Esophagus muscularis mucosa (tissue), 4 donors: ENCODE measurements at places on chromosomes 2 and 18. TPM values are rescaled to one million over a fixed set of nuclear protein-coding genes. Genes with fewer than 3 reads are reported as not detected.
A peak's percentile ranks its signal among the peaks of the same experiment; 100 is the strongest.

DNA sequence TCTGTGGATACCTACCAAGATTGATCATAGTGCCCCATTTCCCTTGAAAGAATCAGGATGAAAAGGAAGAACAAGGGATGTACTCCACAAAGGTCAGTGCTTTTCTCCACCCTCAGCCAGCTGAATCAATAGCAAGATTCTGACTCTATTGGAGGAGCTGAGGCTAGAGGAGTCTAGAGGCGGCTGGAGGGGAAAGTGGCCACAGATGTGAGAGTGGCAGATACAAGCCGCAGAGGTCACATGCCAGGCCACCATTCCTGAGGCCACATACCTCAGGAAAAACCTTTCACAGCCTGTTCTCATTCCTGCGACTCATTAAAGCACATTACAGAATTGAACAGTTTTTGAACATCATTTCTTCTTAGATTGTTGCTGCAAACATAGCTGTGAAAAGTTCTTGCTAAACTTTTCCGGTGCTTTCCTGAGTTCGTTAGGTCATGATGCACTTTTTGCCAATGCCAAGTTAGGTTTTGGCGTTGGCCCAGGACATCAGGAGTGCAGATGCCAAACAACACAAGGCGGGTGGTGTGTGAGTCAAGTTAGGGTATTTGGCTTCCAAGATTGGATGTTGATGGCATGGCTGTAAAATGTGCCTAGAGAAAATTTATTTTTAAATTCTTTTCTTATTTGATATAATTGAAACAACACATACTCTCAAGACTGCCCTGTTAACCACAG lies 160.7 kb upstream of the SP5 start:
- peak overlapping the region; percentile 43 for H3K27ac ChIP-seq
- H3K27me3 ChIP-seq, result no peaks in the 10 kb centered on the region
- no peak for DNase-seq

- peaks cover 9% of the 10 kb centered on the region for H3K27me3 ChIP-seq
- no peak for DNase-seq
- no peak overlapping the region for H3K4me3 ChIP-seq
Observed at GRCh38 chr2:5315041-5315440, 377.1 kb upstream of the SOX11 start.

GRCh38 chr2:222427646-222428301 lies 3.4 kb downstream of the SGPP2 start:
- H3K36me3 ChIP-seq, result no peaks in the 10 kb centered on the region
- peaks cover 16% of the 10 kb centered on the region for H3K4me1 ChIP-seq
- no peaks in the 10 kb centered on the region for H3K27me3 ChIP-seq
- no peak overlapping the region for H3K4me3 ChIP-seq
- no peak overlapping the region for H3K27ac ChIP-seq

Gene ARHGEF4
- total RNA-seq, result 51.5 TPM

Gene ASB18
- total RNA-seq, result not detected

GRCh38 chr2:55877087-55877436 lies 46.5 kb downstream of the EFEMP1 start:
- H3K27ac ChIP-seq, result no peak overlapping the region
- H3K27me3 ChIP-seq, result no peaks in the 10 kb centered on the region
- no peak for DNase-seq
- no peaks in the 10 kb centered on the region for H3K36me3 ChIP-seq
- H3K4me3 ChIP-seq, result no peak overlapping the region
